GM12892 (cell line): ENCODE measurements at places on chromosomes 5 and 9.

DNA sequence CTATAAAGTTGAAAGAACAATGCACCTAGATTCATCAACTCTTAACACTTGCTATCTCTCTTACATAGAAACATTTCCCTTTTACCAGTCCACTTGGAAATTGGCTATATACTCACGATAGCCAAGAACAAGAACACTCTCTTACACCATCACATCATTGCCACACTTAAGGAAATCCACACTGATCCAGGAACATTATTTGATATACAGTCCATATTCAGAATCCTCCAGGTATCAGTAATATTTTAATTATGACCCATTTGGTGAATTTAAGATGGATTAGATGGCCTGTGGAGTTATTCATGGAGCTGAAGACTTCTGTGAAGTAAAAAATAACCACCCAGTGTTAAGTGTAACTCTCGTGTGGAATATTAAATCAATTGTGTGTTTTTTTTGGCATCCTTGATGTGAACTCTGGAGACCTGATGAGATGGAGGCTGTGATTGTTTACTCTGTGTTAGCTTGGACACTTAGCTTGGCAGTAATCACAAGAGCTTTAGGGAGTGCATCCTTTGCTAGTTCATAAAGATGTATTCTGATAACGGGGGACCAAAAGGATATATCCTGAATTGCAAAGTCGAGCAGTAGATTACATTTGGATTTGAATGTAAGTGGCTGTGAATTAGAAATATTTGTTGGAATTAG, 52.0 kb upstream of the ABL1 start:
- DNase-seq: no peak

- no peak for DNase-seq
Observed at GRCh38 chr5:115815693-115816225, 700 bp downstream of the CDO1 start.

DNA sequence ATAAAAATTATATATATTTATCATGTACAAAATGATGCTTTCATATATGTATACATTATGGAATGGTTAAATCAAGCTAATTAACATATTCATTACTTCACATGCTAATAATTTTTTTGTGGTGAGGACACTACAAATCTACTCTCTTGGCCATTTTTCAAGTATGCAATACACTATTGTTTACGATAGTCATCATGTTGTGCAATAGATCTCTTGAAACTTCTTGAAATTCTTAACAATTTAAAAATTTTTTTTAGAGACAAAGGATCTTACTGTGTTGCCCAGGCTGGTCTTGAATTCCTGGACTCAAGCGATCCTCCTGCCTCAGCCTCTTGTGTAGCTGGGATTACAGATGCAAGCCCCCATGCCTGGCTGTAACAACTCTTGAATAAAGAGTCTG, 45.2 kb upstream of the SHOC1 start:
- DNase-seq: no peak

DNA sequence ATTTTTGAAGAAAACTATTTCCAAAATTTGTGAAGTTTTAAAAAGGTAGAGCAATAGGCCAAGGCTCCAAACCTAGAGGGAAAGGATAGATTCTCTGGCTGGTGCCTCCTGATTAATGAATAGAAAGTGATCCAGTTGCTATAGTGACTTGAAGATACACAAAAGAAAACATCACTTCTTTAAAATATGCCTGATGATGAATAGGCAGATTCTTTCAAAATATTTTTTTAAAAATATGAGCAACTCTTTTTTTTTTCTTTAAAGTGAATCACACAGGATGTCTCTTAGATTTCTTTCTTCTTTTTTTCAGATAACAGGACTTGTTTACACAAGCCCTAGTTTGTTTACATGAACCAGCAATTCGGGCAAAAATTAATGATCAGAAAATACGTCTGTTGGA, 124.4 kb downstream of the RFK start:
- DNase-seq: no peak

DNA sequence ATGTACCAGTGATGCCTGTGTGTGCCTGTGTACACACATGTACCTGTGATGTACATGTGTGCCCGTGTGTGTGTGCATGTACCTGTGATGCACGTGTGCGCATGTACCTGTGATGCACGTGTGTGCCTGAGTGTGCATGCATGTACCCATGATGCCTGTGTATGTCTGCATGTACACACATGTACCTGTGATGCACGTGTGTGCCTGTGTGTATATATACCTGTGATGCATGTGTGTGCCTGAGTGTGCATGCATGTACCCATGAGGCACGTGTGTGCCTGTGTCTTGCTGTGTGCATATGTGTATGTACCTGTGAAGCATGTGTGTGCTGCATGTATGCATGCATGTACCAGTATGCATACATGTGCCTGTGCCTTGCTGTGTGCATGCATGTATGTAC, 419.0 kb downstream of the IRX2 start:
- no peak for DNase-seq

DNA sequence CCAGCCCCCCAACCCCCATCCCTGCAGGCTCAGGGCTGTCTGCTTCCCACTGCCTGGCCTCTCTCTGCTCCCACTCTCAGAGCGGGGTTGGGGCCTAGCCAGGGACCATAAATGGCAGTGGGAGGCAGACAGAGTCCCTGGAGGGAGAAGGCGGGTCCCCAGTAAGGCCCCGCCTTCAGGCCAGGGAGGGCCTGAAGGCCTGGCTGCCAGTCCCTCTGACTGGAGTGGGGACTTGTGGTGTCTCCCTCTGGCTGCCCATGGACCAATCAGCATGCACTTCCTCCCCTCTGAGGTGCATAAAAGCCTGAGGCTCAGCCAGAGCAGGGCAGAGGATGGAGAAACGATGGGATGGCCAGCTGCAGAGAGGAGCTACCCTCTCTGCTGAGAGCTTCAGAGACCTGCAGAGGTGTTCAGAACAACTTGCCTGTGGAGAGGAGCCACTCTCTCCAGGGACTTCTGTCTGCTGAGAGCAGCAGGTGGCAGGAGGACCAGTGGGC, 2.7 kb upstream of the BTNL9 start:
- DNase-seq: no peak

- no peak for DNase-seq
Observed at GRCh38 chr9:135230386-135230765, 142.9 kb downstream of the OLFM1 start.

DNA sequence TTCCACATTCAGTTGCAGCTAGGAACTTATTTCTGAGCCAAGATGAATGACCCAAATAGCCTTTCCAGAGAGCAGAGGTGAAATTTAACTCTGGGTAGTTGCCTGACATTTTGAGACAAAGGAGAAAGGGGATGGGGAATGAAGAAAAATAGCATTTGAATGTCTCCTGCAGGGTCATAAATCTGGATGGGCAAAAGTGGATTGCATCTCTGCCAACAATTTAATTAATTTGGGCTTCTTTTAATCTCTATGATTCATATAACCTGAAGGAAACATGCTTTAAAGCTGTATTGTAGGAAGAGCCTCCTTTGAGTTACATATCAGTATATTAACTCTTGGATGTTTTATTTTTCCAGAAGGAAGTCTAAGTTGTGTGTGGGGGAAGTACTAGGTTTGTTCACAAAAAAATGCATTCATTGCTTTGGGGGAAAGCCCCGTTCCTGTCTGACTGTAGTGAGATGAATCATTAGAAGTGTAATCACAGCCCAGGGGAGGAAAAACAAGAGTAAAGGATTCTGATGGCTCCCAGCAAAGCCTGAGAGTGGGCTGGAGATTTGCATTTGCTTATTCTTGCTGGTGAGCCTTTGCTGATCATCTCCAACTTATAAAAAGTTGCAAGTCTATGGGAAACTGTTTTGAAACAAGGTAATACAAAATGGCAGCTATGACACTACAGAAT, 133.0 kb upstream of the IQGAP2 start:
- DNase-seq: no peak

DNA sequence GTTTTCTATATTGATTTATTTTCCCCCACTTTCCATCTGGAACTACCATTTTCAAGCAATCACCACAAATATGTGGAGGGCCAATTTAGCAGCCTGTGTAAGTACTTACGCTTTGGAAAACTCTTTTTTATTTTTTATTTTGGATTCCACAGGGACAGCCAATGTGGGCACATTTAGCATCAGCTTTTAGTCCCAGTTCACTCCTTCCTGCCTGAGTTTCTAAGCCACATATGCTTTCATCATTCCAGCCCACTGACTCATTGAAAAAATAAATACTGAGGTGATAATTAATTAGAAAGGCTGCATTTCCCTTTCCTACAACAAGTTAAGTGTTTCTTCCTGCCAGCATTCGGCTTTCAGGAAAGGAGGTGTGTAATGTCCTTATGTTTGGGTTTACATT, 76.8 kb downstream of the TMEM167A start:
- no peak for DNase-seq

DNA sequence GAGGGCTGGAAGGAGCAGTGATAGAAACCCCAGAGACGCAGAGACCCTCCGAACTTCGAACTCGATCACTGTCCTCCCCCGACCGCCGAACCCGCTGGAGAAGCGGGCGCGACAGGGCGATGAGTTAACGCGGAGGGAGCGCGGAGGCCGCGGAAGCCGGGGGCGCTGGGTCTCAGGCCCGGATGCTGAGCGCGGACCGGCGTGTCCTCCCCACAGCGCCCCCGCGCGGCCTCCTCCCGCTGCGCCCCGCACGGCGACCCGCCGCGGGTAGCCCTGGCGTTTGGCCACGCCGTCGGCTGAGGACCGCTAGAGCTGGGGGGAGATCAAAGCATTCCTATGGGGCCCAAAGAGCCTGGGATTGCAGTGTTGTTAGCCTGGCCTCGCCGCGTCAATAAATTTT, 7.7 kb upstream of the DMRT2 start:
- no peak for DNase-seq

- no peak for DNase-seq
Observed at GRCh38 chr5:157659868-157660660, 7.8 kb upstream of the SOX30 start.

DNA sequence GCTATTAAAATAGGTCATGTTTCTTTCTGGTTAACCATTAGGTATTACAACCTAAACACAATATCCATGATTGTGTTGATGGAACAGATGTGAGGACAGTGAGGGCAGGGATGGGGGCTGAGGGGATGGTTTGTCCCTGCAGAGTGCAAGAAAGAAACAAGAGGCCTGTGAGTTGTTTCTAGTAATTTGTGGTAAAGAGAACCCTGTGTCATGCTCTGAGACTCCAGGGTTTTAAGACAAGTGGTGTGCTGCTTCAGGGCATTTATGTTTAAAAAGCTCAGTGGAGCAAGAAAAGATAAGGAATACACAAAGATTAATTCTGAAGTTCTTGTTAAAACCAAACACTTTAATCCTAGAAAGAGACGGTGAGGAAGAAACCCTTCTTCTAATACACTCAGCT, 656.5 kb downstream of the TLE1 start:
- DNase-seq: no peak

GRCh38 chr5:149627070-149627469, 45.8 kb downstream of the ARHGEF37 start:
- no peak for DNase-seq

- DNase-seq: no peak
Observed at GRCh38 chr5:117041926-117042595, 467.4 kb upstream of the SEMA6A start.

DNA sequence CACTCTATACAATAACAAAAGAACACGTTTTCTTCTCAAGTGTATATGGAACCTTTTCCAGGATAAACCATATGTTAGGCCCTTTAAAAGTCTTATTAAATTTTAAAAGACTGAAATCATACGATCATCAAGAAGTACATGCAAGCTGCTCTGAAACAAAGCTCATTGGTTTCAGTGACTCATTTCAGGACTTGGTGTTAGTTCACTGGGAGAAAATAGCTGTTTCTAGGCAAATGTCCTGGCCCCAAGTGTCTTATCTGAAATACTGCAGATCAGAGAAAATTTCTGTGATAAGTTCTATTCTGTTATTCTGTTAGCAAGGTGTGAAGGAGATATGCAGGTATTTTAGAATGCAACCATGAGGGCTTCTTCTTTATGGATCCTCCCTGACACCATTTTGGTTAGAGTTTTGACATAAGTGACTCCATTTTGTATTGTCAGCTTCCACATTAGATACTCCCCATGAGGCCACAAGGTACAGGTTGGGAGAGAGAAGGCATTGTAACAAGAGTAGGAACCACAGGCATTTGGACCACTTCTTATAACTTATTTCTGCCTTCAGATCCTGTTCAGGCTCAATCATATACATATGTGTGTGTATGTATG, 7.5 kb upstream of the CCDC180 start:
- no peak for DNase-seq

- DNase-seq: no peak
Observed at GRCh38 chr5:107997338-107997980, 326.7 kb upstream of the EFNA5 start.

GRCh38 chr9:75958226-75958625, 67.8 kb downstream of the PCSK5 start:
- DNase-seq: no peak

DNA sequence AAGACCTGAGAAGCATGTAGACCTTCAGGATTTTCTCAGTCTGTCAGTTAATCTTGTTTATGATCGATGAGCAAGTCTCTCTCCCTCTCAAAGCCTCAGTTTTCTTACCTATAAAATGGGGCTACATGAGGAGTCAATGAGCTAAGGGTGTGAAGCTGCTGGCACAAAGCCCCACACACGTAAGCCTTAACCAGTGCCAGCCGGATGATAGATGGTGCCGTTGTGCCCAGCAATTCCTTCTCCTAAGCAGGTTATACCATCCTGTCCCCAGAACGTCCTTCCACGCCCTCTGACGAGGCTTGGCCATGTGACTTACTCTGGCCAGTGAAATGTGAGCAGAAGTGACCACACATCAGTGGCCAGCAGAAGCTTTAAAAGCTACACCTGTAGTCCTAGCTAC, 179.0 kb downstream of the C9orf50 start:
- no peak for DNase-seq

DNA sequence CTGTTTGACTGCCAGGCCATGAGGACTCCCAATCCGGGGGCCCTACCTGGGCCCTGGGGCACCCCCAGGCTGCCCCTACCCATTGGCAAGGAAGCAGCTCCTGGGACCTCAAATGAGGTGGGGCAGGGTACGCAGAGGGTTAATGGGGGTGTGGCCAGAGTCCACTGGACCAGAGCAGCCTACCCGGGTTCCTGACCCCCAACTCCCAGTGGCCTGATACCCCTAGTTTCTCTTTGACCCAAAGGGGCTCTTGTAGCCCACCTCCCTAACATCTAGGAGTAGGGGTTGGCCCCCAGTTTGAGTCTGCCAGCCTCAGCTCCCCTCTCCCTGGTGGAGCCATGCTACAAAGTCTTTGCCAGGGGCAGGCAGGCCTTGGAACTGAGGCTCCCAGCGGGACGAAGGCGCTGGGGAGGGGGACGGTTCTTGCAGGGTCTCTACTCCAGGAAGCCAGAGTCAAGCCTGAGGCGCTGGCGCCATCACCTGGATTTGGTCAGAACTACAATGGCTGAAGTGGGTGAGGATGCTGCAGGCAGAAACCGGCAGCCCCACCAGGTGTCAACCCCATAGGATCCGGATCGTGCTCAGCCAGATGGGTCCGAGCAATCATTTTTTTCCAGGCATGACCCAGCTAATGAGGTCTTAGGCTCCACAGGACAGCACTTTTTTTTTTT, 8.4 kb upstream of the CERCAM start:
- DNase-seq: no peak

GRCh38 chr5:50663636-50664035, 2.8 kb upstream of the PARP8 start:
- no peak for DNase-seq

DNA sequence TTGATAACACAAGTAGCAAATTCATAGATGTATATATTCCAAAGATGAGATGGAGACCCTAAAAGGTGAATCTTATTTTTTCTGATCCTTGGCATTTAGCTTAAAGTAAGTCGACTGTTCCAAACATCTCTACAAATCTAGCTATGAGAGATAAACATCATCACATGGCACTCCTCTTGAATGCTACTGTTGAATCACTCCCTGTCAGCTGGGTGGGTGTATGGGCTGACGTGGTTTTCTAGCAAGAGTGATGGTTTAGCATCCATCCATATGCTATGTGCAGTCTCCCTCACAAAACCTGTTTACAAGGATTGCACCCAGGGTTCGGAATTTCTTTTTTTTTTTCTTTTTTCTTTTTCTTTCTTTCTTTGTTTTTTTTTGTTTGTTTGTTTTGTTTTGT, 13.8 kb downstream of the ACO1 start:
- DNase-seq: no peak
